ENCODE measurements at places on chromosomes 1 and 21.

DNA sequence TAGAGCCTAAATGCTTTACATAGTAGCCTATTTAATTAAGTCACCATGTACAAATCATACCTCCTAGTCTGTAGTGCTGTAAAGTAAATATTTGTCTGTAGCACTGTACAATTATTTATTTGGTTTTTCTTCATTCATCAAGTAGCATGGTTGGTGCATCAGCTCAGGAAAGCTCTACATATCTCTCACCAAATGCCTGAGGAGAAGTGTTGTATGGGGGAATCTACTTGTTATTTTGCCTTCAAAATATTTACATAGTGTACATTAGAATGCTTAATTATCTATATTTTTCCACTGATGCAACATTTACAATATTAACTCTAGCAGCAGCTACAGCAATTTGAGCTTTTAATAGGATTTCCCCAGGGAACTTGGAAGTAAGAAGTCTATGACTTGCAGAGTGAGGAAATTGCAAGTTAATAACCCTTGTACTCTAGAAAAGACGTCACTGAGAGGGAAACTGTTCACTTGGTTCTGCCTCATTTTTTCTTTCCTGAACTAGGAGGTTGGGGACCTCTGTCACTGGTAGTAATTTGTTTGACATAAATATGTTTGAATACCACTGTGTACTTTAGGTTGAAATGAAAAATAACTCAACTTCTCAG, 207.4 kb downstream of the PDE4B start:
- no peak for DNase-seq

GRCh38 chr1:117537291-117537920, 68.4 kb upstream of the TENT5C start:
- DNase-seq = no peak

- no peak for DNase-seq
These were observed 66.1 kb upstream of the CHODL start for GRCh38 chr21:18178509-18178908.

DNA sequence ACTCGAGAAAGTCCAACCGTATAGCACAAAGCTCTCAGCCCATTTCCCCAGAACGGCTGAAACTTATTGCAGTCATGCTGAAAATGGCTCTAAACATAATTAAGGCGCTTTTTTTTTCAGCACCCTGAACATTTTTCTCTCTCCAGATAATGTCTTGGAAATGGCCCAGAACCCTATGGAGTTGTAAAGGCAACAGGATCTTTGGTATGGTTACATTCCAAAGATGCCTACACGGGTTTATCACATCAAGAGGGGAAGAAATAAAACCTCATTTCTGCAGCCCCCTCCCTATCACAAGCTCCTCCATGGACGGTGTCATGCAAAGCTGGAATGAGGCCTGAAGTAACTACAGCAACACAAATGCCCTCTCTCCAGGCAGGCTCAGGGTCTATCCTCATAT, 126.4 kb upstream of the GALNT2 start:
- no peak for DNase-seq

DNA sequence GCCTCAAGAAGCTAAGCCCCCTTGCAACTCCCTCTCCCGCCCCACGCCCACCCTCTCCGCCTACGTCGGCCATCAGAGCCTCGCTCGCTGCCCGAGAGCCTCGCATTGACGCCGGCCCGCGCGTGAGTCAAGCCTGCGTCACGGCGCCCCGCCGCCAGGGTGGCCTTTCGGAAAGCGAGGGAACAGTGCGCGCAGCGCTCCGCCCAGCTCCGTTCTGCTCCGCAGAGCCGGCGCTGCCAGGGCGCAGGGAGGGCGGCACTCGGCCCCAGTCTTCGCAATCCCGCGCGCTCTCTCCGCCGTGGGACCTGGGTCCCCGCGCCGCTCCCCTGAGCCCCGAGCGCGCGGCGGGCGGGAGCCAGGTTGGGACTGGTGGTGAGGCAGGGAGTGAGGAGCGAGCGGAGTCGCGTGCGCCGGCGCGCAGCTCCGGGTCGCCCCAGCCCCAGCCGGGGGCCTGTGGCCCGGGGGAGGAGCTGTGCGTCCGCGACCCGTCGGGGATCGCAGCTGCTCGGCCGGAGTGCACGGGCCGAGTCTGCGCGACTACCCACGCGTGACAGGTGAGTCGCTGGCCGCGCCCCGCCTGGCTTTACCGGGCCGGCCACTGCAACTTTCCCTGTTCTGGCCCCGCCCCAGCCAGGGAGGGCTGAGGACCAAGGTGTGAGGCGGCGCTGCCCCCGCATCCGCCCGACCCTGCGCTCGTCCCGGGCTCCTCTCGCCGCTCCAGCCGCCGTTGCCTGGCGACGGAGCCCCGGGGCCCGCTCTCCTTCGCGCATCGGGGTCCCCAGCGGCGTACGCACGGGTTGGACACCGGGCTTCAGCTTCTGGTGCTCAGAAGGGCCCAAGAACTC, at the start of gene SLC6A17:
SLC6A17 (plus strand) TSS at position 165 of the 845 bp plus-strand sequence. CDS start 16,436 bp downstream, outside the sequence.
- DNase-seq = no peak

DNA sequence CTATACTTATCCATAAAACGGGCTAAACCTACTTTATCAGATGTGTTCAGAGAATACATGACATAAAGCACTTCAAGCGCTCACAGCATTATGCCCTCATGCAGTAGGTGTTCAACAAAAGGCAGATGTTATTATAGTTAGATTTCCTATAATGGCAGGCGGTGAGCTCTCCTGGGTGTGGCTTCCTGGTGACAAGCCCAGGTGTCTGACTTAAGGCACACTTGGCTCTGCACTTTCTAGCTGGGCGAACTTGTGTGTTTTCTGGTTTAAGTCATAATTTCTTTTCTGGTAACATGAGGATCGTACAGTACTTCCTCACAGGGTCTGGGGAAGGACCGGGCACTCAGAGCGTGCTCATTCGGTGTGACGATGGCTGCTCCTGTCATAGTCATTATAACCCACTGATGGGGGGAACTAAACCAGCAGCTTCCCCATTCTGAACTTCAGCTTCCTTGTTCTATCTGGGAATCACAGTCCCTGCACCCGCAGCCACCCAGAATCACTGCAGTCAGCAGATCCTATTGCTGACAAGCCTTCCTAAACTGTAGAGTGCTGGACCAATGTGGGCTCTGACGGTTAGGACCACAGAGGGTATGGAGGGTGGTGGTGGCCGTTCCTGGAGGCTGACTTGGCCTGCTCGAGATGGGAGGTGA, 52.8 kb downstream of the IGSF21 start:
- DNase-seq = no peak

GRCh38 chr1:91152331-91152730, 130.5 kb upstream of the ZNF644 start:
- DNase-seq = no peak

GRCh38 chr1:211828584-211829342, 1.8 kb downstream of the LPGAT1 start:
- DNase-seq = no peak

DNA sequence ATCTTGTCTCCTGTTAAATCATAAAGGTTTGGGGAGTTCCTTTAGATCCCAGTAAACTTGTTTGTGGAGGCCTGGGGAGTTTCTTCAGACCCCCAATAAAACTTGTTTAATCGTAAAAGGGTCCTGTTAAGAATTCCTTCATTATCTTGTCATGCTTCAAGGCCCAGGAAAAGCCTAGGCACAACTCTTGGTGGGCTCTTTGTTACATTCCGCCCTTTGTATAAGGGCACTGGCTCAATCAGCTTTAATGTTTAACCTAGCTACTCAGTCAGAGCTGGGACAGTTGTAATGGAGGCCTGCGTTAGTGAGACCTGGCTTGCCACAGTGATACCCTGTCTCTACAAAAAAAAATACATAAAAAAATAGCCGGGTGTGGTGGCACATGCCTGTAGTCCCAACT, 77.2 kb downstream of the MPZL1 start:
- no peak for DNase-seq

- no peak for DNase-seq
These were observed 341.7 kb upstream of the ADGRL2 start for GRCh38 chr1:81459043-81459442.

DNA sequence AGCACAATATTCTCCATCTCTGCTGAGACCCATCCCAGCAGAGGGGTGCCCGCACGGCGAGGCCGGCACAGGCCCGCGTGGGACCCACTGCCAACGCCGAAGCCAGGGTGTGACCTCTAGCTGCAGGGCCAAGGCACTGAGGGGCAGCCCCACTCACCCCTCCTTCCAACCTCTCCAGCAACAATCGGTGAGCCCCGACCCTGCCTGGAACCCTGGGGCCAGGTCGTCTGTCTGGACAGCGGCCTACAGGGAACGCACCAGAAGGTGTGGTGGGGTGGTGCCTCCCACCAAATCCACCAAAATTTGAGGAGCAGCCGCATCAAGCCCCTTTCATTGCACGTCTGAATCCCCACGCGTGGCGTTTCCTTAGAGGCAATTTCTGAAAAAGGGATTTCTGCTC, 63.0 kb upstream of the ADARB1 start:
- no peak for DNase-seq

GRCh38 chr1:187262731-187263130, 434.0 kb downstream of the PLA2G4A start:
- DNase-seq = no peak

DNA sequence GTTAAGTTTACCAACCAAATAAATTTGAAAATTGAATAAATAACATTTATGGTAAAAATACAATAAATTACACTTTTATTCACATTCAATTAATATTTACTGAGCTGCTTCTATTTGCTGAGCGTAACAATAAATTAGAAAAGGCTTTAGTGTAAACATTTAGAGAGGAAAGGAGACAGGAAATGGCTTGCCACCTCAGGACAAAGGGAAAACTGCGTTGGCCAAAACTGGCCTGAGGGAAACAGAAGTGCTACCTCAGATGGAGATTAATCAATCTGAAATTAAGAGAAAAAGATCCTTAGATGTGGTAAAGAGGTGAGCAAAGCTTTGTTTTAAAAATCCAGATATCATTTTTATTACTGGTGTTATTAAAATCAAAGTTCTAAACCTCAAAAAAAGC, 128.0 kb downstream of the SLC44A5 start:
- peak; percentile 37 for DNase-seq

- no peak for DNase-seq
These were observed 7.3 kb downstream of the SON start for GRCh38 chr21:33549848-33550771.

GRCh38 chr1:32876341-32877210, 5.9 kb upstream of the FNDC5 start:
- no peak for DNase-seq

DNA sequence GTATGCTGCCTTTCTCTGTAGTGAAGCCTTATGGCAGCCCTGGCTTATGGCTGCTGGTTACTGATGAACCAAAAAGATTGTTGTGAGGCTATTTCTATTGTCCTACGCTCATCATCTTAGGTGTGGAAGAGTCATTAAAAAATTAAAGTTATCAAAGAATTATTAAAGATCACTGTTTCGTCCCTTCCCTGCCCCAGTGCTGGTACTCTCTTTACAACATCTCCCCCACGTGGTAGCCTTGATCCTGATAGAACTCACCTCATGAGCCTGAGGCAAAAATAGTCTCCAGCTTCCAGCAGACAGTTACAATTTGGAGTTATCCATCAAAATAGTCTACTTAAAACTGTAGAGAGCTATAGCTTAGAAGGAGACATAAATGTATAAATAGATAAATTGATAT, 201.5 kb downstream of the S1PR1 start:
- DNase-seq = peak; percentile 9

- DNase-seq = no peak
These were observed 170.6 kb upstream of the ARHGEF16 start for GRCh38 chr1:3283849-3284248.

GRCh38 chr1:211019266-211019665, 114.7 kb downstream of the KCNH1 start:
- DNase-seq = no peak

GRCh38 chr1:16224472-16224871, 12.0 kb upstream of the ARHGEF19 start:
- DNase-seq = no peak

GRCh38 chr1:78760858-78761257, 111.2 kb downstream of the IFI44 start:
- DNase-seq = no peak

- no peak for DNase-seq
These were observed 68.5 kb upstream of the DUSP10 start for GRCh38 chr1:221810406-221810805.

DNA sequence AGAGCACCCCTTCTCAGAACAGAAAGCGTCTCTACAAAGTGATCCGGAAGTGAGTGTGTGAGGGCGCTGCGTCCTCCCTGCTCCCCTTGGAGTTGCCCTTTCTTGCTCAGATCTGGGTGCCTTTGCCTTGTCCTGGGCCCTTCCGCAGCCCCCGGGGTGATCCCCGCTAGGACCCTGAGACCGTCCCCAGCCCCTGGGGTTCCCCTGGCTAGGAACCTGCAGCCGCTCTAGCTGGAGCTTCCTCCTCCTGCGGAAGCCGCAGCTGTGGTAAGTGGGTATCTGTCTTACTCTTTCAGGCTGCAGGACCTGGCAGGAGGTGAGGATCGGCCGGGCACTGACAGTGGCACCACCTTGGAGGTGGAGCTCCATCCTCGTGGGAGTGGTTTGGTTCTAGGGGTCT, 11.2 kb downstream of the RRP1 start:
- no peak for DNase-seq
